H9 (cell line): ENCODE measurements at places on chromosomes 6 and 20. TPM values are rescaled to one million over a fixed set of nuclear protein-coding genes. Genes with fewer than 3 reads are reported as not detected.

DNA sequence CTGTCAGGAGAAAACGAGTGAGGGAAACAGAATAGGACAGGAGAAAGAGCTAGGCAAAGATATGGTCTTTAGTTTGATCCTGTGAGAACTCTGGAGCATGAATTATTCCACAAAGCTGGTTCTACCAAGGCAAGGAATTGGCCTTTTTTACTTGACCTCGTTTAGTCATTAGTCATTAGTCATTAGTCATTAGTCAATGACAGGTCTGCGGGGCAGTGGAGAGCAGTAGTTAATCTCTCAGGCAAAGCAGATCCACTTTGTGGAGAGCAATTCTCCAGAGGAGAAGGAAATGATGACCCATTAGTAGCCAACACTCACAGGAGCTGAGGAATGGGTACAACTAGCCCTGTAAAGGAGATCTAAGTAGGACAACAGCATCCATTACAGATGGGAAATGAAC lies 22.0 kb upstream of the ABCC10 start:
- no peak for DNase-seq

DNA sequence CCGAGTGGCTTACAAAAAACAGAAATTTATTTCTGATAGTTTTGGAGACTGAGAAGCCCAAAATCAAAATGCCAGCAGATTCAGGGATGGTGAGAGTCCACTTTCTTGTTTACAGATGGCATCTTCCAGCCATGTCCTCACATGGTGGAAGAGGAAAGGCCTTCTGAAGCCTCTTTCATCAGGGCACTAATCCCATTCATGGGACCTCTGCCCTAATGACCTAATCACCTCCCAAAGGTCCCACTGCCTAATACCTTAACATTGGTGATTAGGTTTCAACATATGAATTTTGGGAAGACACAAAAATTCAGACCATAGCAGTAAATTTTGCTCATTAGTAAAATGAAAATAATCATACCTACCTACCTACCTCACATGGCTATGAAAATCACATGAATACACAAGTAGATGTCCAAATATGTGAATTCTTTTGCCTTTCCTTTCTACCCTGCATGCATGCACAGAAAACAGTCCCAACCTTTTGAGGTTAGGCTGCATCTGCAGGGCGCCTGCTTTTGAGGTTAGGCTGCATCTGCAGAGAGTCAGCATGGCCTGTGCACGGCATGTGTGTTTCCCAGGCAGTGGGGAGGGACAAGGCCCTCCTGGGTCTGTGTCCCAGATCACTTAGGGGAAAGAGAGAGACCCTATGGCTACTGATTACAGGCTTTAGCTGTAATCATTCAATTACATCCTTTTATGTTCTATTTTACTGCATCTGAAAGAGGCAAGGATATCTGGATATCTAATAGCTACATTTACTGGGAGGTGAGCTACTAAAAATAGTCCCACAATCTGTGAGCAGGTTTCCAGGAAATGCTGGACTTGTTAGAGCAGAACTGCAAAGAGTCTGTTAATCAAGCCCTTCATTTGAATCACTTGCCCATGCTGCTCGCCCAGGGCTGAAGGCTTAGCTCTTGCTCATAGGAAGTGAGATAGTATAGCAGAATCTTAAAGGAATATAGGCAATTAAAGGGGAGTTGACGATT lies 497.7 kb upstream of the MARCKS start:
- no peak for DNase-seq

GRCh38 chr6:105313211-105313610 lies 89.7 kb downstream of the PREP start:
- DNase-seq, result no peak

DNA sequence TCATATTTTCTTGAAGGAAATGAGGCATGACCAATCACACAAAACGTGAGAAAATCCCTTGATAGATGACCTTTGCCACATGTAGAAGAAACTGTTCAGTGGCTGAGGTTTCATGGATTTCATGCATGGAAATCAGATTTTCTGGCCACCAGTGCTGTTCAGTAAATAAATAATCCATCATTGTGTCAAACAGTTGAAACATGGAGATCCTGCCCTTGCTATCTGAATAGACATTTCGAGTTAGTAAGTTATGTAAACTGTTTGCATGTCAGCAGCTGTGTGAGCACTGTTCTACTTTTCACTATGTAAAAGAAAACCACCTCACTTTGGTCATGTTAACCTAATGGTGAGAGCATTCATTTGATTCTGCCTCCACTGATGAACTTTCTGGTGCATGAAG lies 793.9 kb upstream of the EPHA7 start:
- DNase-seq, result no peak

DNA sequence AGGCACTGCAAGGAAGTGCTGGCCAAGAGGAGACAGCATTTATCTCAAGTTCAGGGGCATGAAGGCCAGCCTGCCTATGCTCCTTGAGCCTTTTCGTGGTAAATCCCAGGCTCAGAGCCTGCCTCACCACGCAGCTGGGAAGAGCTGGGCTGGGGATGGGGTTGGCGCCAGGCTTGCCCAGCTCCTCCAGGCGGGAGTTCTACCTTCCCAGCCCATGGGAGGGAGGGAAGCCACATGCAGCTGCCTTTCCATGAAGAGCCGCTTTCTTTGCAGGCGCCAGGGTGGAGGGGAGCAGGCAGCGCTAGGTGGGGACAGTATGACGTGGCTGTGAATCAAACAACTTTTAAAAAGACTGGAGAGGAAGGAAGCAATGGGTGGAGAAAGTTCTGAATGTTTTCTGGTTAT lies 19.5 kb upstream of the SIRT5 start:
- DNase-seq, result peak; percentile 80

GRCh38 chr20:50410343-50410742 lies 99.8 kb upstream of the PTPN1 start:
- no peak for DNase-seq

DNA sequence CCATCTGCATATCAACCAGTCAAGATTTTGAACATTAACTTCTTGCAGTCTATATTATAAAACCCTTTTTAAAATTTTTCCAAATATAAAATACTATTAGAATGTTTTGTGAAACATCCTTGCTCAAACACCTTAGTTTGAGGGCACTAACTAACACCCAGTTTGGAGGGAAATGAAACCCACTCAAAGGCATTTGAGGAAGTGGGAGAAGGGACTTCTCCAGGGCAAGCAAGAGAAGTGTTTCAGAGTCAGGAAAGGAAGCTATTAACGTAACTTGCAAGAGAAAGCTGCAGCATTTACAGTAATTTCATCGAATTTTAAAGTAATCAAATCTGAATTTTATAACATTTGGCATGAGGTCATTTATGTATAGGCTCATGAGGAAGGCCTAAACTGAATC lies 21.3 kb downstream of the MTFR2 start:
- no peak for DNase-seq

DNA sequence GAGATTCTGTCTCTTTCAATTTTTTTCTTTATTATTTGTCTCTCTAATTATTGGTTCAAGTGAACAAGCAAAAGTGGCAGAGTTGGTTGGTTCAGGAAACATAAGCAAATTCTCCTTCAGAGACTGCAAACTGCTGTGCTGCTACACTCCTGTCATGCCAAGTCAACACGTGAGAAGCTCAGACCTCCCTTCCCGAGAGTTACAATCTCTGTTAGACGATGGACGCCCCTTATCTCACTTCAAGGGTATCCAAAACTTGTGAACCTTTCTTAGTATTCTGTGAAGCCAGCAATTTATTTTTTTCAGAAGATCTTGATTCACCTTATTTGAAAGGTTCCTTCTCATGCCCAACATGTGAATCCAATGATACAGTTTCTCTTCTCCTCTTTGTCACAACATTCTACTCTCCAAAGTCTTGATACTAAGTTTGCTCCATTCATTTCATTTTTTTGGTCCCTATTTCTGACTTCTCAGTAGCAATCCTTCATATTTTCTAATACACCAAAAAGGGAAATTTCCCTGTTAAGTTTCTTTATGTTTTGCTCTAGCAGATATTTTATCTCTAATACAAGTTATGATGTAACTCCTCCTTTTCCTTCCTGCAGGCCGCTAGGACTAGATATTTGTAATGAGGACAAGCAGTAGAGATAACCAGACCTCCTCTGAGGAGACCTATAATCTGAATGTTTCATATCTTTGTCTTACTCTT lies 448.8 kb upstream of the CITED2 start:
- DNase-seq, result no peak

- no peak for DNase-seq
Observed at GRCh38 chr6:41505122-41506049, 40.8 kb upstream of the FOXP4 start.

DNA sequence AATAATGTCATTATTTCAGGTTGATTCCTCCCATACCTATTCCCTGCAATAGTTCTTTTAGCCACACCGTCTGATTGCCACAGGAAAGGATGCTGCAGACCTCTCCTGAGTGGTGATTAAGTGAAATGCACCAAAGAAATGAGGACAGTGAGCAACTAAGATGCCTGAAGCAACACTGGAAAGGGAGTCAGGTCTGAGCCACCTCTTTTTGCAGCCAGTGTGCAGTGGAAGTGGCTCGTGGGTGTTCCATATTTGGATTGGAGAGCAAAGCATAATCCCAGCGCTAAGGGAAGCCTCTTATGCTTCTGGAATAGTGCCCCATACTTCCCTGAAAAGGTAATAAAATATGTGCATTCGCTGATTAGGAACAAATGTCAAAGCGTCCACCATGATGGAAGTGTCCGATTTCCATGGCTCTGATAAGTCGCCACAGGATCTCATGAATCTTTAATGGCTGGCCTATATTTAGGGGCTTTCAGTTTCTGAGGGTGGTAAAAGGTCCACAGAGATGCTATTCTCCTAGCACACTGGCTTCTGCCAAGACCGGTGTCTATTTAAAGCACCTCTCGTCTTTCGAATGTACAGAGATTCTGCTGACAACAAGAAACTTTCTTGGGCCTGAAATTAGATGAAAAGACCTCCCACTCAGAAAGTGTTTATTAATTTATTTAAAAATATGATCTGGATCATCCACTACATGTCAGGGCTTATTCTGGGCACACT lies 253.9 kb downstream of the SLC24A3 start:
- no peak for DNase-seq

DNA sequence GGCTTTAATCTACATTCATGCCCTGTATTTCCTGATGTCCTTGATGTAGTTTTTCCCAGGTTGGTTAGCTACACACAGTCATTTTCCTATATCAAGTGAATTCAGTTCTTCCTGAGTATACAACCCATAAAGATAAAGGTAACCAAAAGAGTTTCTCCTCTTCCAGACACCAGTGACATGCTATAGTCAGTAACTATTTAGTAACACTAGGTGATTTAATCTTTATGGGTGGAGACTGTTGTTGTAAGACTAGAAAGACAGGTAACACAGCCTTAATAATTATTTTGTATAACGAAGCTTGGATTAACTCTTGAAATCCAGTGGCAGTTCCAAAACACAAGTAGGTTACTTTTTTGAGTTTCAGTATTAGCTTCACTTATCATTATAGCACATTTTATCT lies 17.6 kb downstream of the MCUR1 start:
- DNase-seq, result no peak

DNA sequence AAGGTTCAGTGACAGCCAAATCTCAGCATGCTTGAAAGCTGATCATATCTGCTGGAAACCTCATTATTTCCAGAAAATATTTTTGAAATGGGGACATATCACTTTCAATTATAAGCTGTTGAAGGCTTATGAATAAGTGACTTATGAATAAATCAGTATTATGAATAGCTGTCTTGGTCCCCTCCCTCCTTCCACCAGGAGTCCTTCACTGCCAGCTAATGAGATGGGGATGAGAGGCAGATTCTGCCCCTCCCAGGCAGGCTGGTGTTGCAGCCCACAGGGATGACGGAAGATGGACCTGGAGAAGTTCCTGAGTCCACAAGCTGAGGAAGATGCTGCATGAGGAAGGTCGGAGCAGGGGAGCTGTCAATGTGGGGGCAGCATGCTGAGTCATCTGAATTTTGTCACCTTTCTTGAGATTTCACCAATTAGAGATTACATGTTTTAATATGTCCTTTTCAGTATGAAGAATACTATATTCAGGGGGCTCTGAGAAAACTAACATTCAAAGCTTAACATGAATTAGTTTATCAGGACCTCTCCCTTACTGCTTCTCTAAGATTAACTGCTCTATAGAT lies 112.2 kb downstream of the DTNBP1 start:
- DNase-seq, result no peak

DNA sequence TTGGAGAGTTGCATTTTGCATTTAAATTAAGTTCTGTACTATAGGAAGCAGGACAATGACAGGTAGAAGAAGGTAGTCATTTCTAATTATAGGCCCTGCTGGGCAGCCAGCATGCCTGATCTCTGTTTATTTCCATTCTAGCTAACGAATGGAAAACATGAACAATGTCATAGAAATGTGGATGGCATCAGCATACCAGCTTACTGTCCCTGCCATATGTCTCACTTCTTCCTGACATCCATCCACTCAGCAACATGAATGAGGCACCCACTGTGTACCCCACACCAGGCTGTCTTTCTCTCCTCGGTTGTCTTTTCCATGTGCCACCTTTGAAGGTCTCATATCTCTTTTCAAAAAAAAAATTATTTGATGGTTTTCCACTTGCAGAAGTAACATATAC lies 11.1 kb downstream of the ADTRP start:
- no peak for DNase-seq

- DNase-seq, result no peak
Observed at GRCh38 chr6:161436106-161436876, 162.4 kb upstream of the AGPAT4 start.

DNA sequence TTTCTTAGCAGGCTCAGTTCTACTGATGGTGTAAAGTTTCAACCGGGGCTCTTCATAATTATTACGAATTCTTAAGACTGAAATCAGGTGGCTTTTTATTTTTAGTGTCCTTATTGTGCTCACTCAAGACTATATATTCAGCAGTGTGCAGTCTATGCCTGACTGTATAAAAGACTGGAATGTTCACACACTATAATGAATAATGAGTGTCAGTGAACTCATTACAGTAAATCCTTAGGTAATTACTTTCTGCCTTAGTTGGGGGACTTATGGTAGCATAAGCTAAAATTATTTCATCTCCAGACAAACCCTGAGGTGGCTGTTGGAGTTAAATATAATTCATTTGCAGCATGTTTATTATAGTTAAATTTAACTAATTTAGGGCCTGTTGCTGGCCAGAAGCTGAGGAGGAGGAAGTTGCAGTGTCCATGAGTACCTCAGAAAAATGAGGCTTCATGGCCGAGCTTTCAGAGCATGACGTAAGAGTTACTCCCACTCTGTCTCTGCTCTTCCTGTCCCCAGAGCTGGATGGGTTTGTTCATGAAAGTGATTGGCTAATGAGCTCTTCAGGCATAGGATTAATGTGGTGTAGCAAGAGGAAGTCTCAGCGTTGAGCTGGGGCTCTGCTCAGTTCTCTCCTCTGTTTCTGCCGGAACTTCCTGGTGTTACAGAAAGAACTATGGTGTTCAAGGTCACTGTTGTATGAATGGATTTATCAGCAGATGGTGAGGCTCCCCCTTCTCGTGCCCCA lies 335.7 kb downstream of the NRN1 start:
- no peak for DNase-seq

DNA sequence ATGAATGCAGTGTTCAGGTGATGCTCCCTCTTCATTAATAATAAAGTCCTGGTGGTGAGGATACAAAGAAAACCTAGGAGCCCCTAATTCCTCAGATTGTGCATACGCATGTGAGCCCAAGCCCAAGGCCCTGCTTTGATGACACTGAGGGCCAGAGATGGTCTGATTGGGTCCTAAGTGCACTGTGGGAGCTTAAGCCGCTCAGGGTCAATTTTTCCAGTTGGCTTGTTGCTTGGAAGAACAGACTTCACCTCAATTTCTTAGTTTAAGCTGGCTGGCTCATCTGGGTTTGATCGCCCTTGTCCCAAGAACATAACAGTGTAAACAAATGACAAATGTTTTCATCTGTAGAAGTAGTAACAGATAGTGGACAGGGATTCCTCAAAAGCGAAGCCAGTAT lies 41.4 kb downstream of the INSM1 start:
- no peak for DNase-seq

MOG gene
- 0.55 and 0.83 TPM in 2 replicates for total RNA-seq

PNLDC1 gene
- not detected in 2 replicates for total RNA-seq

SLC22A23 gene
- 6.1 and 6.8 TPM in 2 replicates for total RNA-seq
